ENCODE measurements at places on chromosomes 2 and 18.

GRCh38 chr2:180559771-180560170, 420.6 kb upstream of the UBE2E3 start:
- peak; percentile 25 for DNase-seq

- DNase-seq: no peak
These were observed 495 bp upstream of the IL36RN start for GRCh38 chr2:113058411-113058994.

- DNase-seq: no peak
These were observed 257.3 kb upstream of the APCDD1 start for GRCh38 chr18:10197097-10197496.

DNA sequence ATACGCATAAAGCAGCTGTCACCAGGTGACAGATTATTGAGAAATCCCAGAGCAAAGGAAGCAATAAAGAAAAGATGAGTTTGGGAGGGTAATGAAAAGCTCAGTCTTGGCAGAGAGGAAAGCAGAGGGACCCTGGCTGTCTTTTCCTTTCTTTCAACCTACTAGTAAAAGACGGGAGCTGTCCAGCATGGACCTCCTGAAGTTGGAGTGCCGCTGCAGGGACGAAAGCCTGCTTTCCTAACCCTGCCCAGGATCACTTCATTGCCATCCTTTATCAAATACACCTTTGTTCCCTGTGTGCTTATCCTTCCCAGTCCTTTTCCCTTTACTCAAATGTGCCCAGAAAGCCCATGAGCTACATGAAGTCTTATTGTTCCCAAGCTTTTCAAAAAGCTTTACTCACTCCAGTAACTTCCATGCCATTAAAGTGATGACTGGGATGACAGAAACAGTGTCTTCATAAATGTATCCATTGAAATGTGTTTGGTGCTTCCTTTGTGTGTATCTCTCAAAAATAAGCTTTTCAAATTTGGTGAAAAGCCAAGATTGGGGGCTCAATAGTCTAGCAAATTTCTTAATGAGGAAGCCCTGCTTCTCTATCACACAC, 3.7 kb upstream of the SPR start:
- DNase-seq: peak; percentile 49

DNA sequence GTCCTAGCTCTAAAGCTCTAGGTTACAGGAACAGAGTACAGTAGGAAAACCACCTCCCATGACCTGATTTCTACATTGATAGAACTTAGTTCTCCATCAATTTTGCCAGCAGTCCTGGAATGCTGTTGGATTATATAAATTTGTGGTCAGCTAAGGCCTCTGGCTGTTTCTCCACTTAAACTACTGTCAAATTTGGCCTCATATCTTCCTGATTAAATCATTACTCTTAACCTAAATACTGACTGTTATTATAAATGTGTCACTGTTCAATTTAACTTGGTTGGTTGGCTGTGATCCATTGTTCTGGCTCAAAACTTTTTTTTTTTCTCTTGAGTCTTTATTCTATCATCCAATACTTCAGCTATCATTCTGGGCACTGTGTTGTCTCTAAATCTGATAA, 71.2 kb downstream of the TGFA start:
- DNase-seq: no peak

DNA sequence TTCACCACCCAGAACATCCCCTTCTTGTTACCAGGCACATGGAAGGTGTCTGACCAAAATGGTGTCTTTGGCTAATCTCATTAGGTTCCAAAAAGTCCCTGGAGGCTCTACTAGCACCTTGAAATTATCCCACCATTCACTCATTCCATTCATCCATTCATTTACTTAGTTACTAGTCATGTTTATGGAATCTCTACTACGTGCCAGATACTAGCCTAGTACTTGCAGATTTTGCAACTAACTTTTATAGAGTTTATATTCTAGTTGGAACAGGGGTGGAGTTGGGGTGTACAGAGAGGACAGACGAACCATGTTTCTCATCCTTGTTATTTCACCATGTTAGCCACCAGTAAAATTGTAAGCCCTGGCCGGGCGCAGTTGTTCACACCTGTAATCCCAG, 4.0 kb upstream of the NOP58 start:
- DNase-seq: no peak

- no peak for DNase-seq
These were observed 50.3 kb downstream of the CCBE1 start for GRCh38 chr18:59646963-59647307.

DNA sequence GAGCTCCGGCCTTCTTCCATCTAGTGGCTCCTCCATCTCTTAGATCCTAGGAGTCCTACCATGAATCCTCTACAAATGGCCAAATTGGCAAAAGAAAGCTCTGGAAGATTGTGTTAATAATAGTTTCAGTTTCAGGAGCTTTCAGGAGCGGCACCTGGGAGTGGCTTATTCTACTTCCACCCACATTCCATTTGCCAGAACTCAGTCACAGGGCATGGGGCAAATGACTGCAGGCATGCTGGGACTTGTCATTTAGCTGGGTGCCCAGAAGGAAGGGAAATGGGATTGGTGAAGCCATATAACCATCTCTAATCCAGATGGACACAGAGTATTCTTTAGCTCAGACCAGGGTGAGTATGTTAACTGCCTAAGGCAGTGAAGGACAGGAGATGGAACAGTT, 3.6 kb upstream of the LRATD1 start:
- DNase-seq: no peak

DNA sequence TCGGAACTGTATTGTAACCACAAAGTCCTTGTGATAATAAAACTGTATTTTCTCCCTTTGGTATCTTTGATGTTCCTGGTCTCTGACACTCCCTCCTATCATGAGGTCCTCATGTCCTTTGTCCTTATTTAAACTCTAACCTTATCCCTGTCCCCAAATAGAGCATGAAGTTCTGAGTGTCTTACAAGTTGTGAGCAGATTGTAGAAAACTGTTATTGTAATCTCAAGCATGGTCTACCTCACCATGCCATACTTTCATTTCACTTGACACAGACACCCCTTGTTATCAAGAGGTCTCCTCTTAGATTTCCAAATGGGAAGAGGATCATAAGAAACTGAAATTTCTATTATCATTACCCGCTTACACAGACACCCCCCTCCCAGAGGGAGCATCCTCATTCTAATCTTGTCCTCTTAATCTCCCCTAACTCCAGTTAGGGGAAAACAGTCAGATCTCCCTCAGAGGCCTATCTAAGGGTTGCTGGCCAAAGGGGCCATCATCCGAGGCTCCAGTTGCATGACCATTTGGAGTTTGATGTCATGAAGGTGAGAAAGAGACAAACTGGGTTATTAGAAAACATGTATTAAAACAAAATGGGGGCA, 29.0 kb downstream of the MYO3B start:
- no peak for DNase-seq

DNA sequence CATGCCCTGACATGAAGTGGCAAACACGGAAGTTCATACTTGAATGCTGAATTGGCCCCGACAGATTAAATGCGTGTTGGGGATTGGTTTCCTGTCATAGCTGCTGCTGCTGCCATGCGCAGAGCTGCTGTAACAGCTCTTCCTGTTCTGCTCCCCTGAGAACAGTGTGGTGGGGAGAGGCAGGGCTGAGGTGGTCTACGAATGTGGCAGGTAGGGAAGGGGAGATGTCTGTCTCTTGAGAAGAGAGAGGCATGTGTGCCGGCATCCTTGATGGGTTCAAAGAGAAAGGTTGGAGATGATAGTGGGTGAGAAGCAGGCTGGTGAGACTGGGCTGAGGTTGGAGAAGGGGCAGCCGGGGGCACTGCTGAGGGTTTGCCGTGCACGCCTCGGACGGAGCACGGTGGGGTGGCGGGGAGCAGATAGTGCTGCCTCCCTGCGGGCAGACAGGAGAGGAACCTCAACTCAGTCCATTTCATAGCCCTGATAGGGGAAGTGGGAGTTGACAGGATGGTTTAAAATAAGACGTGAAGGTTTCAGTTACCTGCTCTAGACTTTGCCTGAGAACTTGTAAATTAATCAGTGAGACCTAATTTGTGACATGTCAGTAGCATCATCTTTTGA, 46.1 kb downstream of the TMEM185B start:
- no peak for DNase-seq

DNA sequence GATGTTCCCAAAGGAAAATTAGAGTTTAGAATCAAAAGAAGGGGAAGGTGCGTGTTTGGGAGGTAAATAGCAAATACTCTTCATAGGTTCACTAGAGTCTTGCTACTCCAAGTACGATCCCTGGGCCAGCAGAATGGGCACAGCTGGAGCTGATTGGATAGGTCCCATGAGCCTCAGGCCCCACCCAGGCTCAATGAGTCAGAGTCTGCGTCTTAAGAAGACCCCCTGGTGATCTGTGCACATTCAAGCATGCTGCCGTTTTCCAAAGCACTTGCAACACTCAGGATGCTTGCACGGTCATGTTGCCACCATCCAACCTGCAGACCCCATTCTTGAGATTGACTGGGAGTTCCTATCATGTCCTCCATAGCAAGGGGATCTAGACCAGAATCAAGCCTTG, 40.5 kb downstream of the ABCG8 start:
- peak; percentile 63 for DNase-seq

- DNase-seq: no peak
These were observed 27.0 kb downstream of the MEIS1 start for GRCh38 chr2:66461664-66462500.

All from astrocyte of the spinal cord (primary cell).